ENCODE measurements at places on chromosomes 3 and 15. TPM values are rescaled to one million over a fixed set of nuclear protein-coding genes. Genes with fewer than 3 reads are reported as not detected.

The RFTN1 gene
- 0.90 TPM for total RNA-seq

The SPINK8 gene
- total RNA-seq, result not detected

The TMEM207 gene
- total RNA-seq, result not detected

The TOMM70 gene
- total RNA-seq, result 55.7 TPM

The NR1I2 gene
- total RNA-seq, result not detected

The ZMAT3 gene
- 14.6 TPM for total RNA-seq

The PAK6 gene
- 6.3 TPM for total RNA-seq

The KLHL40 gene
- not detected for total RNA-seq

The ARNT2 gene
- total RNA-seq, result 16.8 TPM

The TNFSF10 gene
- 2.2 TPM for total RNA-seq

The CCR3 gene
- total RNA-seq, result not detected

DNA sequence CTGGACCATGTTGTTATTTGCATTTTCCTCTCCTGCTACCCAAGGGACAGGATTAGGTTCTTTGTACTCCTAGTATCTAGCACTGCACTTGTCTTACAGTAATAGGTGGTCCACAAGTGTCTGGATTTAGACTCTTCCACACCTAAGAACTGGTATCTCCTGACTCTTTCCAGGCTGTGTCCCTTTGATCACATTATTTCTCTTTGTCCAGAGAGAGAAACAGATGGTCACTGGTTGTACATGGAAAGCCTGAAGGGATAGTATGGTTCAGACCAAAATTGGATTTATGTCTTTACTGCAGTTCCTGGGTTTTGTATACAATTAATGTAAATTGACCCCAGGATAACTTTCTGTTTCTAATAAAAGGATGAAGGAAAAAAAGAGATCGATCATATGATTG, 64.0 kb downstream of the PDE8A start:
- H3K27ac ChIP-seq, result no peak overlapping the region
- DNase-seq, result no peak
- no peaks in the 10 kb centered on the region for H3K27me3 ChIP-seq
- H3K36me3 ChIP-seq, result no peaks in the 10 kb centered on the region

DNA sequence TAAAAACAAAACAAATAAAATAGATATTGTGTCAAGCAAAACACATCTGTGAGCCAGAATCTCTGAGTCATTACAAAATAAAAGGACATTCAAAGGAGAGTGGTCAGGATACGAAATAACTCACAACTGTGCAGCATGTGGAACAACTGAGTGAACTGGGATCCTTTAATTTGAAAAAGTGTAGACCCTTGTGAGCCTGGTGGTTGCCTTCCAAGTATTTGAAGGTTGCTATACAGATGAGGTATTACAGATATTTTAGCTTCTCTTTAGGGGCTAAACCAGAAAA, 26.7 kb downstream of the KCNMB2 start:
- H3K4me1 ChIP-seq, result no peaks in the 10 kb centered on the region
- H3K36me3 ChIP-seq, result no peaks in the 10 kb centered on the region
- DNase-seq, result no peak
- no peak overlapping the region for H3K4me3 ChIP-seq

- H3K4me3 ChIP-seq, result no peak overlapping the region
- H3K36me3 ChIP-seq, result no peaks in the 10 kb centered on the region
- H3K4me1 ChIP-seq, result no peaks in the 10 kb centered on the region
Observed at GRCh38 chr3:38049358-38050126, 10.5 kb downstream of the DLEC1 start.

DNA sequence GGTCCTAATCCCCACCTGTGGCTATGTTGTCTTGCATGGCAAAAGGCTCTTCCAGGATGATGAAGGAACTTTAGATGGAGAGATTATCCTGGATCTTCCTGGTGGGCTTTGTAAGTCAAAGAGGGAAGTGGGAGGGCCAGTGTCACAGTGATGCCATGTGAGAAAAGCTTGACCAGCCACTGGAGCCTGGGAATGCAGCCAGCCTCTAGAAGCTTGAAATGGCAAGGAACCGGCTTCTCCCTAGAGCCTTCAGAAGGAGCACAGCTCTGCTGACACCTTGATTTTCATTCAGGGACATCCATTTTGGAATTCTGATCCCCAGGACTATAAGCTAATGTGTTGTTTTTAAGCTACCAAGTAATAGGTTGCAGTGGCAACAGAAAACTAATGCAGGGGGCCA, 58.3 kb downstream of the CLEC3B start:
- no peak for DNase-seq
- no peaks in the 10 kb centered on the region for H3K27me3 ChIP-seq
- no peaks in the 10 kb centered on the region for H3K36me3 ChIP-seq
- H3K27ac ChIP-seq, result no peak overlapping the region
- H3K4me3 ChIP-seq, result no peak overlapping the region

- H3K4me1 ChIP-seq, result peaks cover 7% of the 10 kb centered on the region
- H3K27me3 ChIP-seq, result no peaks in the 10 kb centered on the region
- no peak overlapping the region for H3K27ac ChIP-seq
- H3K4me3 ChIP-seq, result no peak overlapping the region
Observed at GRCh38 chr3:195163719-195164572, 107.0 kb downstream of the XXYLT1 start.

DNA sequence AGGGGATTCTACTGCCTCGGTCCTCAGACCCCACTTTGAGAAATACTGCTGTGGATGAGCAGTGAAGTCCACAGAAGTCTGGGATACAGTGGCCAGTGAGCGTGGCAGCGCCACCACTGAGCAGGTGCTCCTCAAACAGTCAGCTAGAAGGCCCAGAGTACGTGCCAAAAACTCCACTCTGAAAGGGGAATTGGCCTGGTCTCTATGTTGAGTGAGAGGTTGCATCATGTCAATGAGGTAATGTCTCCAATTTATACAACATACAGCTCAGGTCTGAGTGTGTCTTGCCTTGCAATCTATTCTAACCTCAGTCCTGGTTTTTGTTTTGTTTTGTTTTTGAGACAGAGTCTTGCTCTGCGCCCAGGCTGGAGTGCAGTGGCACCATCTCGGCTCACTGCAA, 53.3 kb upstream of the ETV5 start:
- DNase-seq, result no peak
- no peaks in the 10 kb centered on the region for H3K36me3 ChIP-seq
- H3K27ac ChIP-seq, result no peak overlapping the region
- H3K4me1 ChIP-seq, result no peaks in the 10 kb centered on the region
- H3K4me3 ChIP-seq, result no peak overlapping the region

GRCh38 chr15:70062321-70062956, 35.3 kb downstream of the TLE3 start:
- no peak for DNase-seq
- no peaks in the 10 kb centered on the region for H3K4me1 ChIP-seq
- H3K36me3 ChIP-seq, result peaks cover 35% of the 10 kb centered on the region
- no peak overlapping the region for H3K4me3 ChIP-seq

GRCh38 chr15:76253691-76254473, 57.4 kb downstream of the ETFA start:
- H3K27ac ChIP-seq, result no peak overlapping the region
- no peak for DNase-seq
- no peaks in the 10 kb centered on the region for H3K27me3 ChIP-seq

DNA sequence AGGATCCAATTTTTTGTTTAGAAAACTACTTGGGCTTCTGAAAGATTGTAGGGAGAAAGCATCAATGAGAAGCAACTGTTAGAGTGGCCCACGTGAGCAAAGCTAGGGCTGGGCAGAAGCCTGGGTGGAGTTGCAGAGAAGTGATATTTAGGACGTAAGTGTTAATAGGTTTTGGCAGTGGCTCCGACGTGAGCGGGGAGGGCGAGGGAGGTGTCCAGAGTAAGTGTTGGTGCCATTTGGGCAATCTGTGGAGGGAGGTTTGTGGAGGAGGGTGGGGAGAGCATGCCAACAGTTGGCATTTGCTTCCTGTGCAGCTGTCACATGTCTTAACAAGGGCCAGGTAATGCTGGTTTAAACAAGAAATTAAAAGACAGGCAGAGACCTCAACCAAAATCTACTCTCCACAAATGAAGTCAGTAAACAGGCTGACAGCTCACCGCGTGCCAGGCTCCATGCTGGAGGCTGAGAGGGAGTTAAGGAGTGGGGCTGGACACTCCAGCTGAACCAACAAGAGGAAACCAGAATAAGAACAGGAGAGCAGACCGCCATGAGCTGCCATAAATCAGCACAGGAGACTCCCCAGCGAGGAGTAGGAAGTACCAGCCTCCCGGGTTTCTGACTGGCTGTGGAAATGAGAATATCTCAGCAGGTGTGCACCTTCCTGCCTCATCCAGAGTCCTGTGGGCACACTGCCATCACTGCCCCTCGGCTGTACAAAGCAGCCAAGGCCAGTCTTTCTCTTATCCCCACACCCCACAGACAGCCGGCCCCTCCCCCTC, 232.6 kb downstream of the ABHD5 start:
- H3K27ac ChIP-seq, result no peak overlapping the region
- no peak for DNase-seq
- H3K4me3 ChIP-seq, result no peak overlapping the region

- H3K36me3 ChIP-seq, result no peaks in the 10 kb centered on the region
- no peak overlapping the region for H3K27ac ChIP-seq
- no peak for DNase-seq
- no peaks in the 10 kb centered on the region for H3K27me3 ChIP-seq
- H3K4me1 ChIP-seq, result no peaks in the 10 kb centered on the region
Observed at GRCh38 chr3:131194816-131195215, 168.1 kb downstream of the NEK11 start.

DNA sequence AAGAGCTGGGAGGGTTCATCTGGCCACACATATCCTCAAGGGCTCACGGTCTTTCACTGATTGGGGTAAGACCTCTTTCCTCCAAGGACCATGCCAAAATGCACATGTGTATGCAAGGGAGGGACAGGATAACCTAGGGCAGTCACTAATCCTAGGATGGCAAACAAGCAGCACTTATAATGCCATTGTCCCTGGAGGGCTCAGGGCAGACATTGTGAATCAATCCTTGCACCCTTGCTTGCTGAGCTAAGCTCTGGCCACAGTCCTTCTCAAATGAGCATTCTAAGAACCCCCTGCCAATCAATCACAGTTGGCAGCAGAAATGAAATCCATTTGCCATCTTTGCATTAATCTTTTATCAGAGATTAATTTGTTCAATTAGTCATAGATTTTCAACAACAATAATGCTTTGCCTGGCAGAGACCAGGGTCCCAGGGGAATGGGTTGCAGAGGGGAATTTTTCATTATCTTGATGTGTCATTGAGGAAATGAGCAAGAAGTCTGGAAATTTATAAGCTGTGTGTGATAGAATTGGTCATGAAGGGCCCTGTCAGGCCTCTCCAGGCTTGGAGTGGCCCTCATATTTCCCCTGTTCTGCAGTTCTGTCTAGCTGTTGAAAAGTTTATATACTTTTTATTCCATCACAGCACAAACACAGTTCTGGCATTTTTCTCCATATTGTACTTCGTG, 57.2 kb upstream of the KY start:
- H3K4me1 ChIP-seq, result no peaks in the 10 kb centered on the region
- H3K27me3 ChIP-seq, result no peaks in the 10 kb centered on the region
- H3K36me3 ChIP-seq, result no peaks in the 10 kb centered on the region
- no peak overlapping the region for H3K27ac ChIP-seq
- no peak overlapping the region for H3K4me3 ChIP-seq
- no peak for DNase-seq

DNA sequence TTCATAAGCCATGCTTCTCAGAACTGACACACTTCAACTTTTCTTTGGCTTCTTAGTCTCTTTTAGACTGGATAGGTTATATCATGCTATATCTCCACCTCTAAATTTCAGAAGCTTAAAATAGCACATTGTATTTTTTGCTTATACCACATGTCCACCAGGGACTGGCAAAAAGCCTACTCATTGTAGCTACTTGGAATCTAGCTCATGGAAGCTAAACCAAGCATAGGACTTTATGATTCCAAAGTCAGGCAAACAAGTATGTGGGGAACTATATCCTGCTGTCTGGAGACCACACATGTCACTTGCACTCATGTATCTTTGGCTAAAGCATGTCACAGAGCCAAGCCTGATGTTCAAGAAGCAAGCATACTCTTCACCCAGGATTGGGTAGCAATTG, 245.0 kb upstream of the RASGRP1 start:
- DNase-seq, result no peak
- no peak overlapping the region for H3K4me3 ChIP-seq
- no peaks in the 10 kb centered on the region for H3K4me1 ChIP-seq
- no peaks in the 10 kb centered on the region for H3K36me3 ChIP-seq
- no peaks in the 10 kb centered on the region for H3K27me3 ChIP-seq

GRCh38 chr3:110628650-110629301, 442.8 kb upstream of the NECTIN3 start:
- H3K36me3 ChIP-seq, result no peaks in the 10 kb centered on the region
- H3K4me1 ChIP-seq, result no peaks in the 10 kb centered on the region
- no peak for DNase-seq

GRCh38 chr3:71653414-71653807, 69.9 kb upstream of the FOXP1 start:
- H3K4me3 ChIP-seq, result no peak overlapping the region
- no peaks in the 10 kb centered on the region for H3K36me3 ChIP-seq
- H3K4me1 ChIP-seq, result no peaks in the 10 kb centered on the region
- H3K27ac ChIP-seq, result no peak overlapping the region
- no peaks in the 10 kb centered on the region for H3K27me3 ChIP-seq
- DNase-seq, result no peak

DNA sequence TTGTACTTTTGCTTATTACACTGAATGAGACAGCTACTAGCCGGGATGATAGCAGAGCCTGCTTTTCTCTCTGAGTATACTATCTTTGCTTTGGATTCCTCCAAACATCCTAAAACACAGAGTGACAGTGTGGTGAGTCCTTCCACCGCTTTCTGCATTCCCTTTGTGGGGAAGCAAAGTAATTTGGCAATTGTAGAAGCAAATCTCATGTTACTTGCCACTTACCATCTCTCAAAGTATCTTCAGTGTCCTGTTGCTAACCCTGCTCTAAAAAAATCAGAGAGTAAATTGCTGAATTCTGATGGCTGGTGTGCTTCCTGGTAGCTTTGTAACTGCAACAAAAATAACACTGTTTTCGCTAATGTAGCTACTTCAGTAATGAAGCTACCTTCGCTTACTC, 92.4 kb upstream of the LRRFIP2 start:
- H3K4me3 ChIP-seq, result no peak overlapping the region
- no peaks in the 10 kb centered on the region for H3K4me1 ChIP-seq
- no peaks in the 10 kb centered on the region for H3K36me3 ChIP-seq
- no peak overlapping the region for H3K27ac ChIP-seq

DNA sequence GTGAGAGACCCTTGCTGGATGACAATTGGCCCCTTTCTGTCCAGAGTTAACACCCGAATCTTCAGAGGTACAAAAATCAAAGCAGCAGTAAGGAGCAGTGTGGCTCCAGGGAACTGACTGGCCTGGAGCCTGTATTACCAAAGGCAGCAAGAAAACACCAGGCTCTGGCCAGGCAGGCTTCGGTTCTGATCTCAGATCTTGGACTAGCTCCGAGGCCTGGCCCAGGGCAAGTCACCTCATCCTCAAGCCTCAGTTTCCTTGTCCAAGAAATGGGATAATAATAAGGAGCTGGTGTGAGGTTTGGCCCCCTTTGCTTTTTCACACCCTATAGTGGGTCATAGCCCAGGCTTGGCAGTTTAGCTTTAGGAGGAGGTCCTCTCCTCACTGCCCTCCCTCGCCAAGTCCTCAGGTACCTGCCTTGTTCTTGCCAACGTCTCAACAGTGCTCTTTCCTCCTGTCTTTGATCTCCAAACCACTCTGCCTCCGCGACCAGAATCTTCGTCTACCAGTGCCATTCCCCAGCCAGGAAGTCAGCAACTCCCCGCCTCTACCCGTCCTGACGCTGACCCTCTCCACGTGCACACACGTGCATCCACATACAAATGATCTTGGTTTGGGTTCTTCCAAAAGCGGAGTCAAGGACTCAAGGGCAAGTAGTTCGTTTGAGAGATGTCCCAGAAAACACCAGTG, 82.6 kb upstream of the TLE3 start:
- no peaks in the 10 kb centered on the region for H3K36me3 ChIP-seq
- no peak overlapping the region for H3K27ac ChIP-seq
- no peak for DNase-seq
- no peaks in the 10 kb centered on the region for H3K4me1 ChIP-seq
- no peaks in the 10 kb centered on the region for H3K27me3 ChIP-seq
